ENCODE measurements at places on chromosomes 12 and 14.

GRCh38 chr14:39467889-39468524 is 35.8 kb upstream of the FBXO33 start:
- peak; percentile 24 for DNase-seq

DNA sequence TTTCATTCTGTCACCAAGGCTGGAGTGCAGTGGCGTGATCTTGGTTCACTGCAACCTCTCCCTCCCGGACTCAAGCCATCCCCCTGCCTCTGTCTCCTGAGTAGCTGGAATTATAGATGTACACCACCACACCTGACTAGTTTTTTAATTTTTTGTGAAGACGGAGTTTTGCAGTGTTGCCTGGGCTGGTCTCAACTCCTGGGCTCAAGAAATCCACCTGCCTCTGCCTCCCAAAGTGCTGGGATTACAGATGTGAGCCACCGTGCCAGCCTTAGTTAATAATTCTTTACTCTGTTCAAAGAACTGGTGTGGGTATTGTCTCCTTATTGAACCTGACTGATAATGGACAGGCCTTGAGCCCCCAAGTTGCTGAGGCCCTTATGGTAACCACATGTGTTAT is 10.4 kb upstream of the KRT7 start:
- DNase-seq: no peak

DNA sequence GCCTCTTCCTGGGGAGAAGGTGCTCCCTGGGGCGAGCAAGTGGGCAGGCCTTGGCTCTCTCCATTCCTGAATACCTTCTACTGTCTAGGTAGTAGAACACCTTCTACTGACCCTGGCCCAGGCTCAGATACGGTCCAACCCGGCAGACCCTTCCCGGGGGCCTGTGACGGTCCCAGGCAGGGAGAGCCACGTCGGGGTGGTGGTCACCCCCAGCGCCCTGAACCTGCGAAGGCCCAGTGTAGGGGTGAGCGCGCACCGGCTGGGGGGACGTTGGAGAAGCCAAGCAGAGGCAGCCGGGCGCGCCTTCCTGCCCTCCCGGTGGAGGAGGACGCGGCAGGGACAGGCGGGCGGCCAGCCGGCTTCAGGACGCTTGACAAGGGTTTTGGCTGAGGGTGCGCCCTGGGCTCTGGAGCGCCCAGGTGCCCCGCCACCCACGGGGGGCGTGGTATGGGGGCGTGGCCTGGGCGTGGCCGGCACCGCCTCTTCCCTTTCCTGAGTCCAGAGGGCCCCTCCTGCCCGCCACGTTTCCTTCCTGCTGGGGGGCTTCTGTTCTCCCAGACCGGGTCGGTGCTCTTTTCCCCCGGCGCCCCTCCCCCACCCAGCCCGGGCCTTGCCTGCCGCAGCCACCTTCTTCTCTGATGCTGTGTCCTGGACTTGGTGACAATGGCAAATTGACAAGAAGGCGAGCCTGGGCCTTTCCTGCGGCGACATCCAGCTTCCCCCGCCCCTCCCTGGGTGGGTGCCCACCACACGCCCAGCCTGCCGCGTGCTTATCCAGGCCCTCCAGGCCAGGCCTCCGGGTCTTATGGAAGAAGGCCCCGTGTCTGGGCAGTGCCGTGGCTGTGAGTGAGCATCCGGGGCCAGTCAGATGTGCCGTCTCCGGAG is 24.5 kb upstream of the PPP1R13B start:
- DNase-seq: peak; percentile 76

- no peak for DNase-seq
These were observed 93.4 kb upstream of the NCOR2 start for GRCh38 chr12:124660851-124661250.

DNA sequence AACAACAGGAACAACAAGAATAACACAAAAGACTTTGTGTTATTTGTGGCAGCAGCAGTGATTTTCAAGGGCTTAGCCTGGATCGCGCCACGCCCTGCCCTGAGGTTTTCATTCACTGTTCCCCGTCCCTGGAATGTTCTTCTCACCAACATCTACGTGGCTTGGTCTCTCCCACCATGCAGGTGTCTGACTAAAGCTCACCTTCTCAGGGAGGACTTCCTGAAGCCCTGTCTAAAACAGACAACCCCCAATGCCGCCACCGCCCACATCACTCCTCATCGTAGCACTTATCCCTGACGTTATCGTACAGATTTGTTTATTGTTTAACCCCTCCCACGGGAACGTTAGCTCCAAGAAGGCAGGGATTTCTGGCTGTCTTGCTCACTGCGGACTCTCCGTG is 40.4 kb downstream of the P2RX4 start:
- DNase-seq: no peak

DNA sequence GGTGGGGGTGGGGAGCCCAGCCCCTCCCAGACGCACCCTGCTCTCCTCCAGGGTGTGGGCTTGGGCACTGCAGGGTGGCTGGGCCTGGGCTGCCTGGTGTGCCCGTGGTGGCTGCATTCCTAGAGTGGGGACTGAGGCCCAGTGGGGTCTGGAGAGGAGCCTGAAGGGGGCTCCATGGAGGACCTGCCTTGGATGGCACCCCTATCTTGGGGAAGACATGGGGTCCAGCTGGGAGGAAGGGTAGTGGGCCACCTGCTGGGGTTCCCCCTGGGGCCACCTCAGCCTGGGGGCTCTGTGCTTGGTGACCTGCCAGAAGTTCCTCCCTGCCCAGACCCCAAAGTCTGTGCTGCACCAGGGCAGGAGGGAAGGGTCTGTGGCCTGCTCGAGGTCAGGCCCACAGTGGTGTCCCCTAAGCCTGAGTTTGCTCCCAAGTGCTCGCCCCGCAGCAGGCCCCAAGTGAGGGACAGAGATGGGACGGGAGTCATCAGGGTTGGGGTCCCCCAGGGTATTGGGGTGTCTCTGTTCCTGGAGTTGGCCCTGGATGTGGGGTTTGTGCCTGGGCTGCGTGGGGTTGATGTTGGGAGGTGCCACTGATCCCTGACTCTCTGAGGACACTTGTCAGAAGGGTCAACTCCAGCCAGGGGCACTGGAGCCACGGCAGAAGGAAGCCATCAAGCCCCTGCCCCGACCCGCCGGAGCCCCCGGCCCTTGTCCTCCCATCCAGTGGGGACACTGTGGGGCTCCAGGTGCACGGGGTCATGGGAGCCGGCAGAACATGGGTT is 382.9 kb downstream of the TMEM121 start:
- DNase-seq: no peak

- no peak for DNase-seq
These were observed 449.1 kb upstream of the SOX5 start for GRCh38 chr12:24398605-24399004.

GRCh38 chr14:22460461-22461195 is 128.4 kb downstream of the DAD1 start:
- DNase-seq: peak; percentile 39

DNA sequence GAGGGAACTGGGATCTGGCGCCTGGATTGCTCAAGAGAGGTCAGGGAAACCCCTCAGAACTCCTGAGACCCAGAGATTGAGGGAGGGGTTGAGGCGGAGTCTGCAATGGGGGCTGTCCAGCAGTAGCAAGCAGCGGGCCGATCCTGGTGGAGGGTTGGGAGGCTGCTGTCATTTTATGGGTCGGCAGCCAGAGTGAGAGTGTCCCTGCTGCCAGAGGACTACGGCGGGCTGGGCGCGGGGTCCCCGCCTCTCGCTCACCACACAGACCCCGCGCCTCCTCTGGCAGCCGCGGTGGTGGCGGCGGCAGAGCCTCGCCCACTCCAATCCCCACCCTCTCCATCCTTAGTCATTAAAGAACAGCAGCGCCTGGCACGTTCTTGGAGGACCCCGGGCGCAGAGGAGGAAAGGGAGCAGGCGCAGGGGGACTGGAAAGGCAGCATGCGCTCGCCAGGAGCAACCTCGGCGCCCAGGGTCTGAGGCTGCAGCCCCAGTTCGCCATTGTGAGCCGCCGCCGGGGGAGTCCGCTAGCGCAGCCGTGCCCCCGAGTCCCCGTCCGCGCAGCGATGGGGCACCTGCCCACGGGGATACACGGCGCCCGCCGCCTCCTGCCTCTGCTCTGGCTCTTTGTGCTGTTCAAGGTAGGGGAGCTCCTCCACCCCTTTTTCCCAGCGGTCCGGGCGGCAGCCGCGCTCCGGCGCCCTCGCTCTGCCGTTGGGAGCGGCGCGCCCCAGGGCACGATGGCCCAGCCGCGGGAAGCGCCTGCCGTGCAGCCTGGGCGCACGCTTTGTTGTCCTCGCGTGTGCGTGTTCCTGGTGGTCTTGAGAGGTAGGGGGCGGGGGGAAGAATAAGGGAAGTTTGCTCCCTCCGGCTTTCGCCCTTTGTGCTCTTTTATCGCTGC is at the start of gene PTPRO:
Gene PTPRO, plus strand, starts transcription at position 345 of the 898 bp plus-strand sequence.
- peak; percentile 5 for DNase-seq

GRCh38 chr12:109352184-109352583 is 4.5 kb downstream of the MYO1H start:
- DNase-seq: no peak

DNA sequence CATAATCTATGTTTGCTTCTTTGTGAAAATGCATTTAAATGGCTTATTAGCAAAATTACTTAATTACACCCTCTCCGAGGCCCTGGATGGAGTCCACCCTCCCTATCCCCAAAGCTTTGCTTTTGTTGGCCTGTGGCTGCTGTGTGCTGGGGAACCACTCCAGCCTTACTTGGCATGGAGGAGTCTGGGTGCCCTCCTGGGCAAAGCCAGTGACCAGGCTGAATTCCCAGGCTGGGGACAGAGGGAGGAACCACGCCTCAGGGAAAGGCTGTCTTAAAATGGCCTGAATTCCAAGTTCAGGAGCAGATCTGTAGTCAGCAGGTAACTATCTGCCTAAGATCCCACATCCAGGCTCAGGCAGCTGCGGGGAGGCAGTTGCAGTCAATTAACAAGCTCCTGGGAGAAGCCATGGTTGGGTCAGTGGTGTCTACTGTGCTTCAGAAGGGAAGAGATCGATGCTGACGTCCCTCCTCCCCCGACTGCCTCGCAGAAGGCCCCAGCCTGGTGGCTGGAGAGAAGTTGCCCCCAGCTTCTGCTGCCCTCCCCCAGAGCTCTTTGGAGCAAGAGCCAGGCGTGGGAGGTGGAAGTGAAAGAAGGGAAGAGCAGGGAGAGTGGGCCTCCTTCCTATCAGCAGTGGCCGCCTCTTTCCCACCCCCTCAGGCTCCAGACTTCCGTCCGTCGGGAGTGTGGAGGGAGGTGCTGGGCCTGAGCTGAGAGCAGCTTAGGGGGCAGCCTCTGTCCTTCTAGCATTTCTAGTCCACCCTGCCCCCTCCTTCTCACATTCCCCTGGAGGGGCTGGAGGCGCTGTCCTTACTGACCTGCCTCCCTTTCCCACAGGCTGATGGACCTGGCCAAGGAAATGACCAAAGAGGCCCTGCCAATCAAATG is 11.3 kb downstream of the VASH1 start:
- no peak for DNase-seq

DNA sequence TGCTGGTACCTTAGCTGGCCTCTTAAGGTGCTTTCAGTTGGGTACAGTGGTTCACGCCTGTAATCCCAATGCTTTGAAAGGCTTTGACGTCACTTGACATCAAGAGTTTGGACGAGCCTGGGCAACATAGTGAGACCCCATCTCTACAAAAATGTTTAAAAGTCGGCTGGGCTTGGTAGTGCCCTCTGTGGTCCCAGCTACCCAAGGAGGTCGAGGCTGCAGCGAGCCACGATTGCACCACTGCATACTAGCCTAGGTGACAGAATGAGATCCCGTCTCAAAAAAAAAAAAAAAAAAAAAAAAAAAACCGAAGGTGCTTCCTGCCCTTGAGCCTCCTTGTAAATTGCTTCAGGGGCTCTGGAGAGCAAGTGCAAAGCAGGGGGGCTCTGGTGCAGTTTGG is 50.0 kb downstream of the ACACB start:
- DNase-seq: no peak

DNA sequence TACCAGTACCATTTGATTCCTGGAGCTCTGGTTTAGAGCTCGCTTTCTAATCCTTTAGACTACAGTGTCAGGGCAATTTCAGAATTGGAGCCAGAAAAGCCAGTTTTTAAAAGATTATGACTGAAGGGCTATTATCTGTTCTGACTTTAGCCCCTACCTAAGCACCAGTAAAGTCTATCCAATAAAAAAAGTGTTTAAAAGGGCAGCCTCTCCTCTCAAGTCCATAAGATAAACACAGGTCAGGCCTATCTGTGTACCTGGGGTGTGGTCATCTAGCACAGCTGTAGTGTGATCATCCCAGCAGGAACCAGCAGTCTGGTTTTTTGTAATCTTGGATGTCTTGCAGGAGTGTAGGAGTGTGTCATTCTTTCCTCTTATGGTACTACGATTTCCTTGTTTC is 6.6 kb downstream of the APPL2 start:
- no peak for DNase-seq

DNA sequence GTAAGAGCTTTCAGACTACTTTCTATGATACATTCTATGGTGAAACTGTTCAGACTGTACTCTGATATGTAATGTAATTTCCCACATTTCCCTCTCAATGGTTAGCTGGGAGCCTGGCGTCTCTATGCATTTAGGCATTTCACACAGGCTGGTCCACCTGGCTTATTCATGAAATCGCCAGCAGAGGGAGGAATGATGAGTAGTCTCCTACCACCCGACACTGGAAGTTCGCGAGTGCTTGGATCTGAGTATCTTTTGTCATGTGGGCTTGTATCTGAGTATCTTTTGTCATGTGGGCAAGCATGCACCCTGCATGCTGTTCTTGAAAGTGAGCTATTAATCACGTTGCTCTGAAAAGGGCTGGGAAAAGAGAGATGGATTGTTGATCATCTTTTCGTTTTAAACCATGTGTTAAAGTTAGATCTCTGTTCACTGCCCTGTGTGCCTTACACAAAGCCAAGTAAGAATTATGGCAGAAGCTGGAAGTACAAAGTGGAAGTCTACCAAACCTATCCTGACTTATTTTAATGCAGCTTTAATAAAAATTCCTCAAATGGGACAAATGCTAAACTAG is 235.0 kb downstream of the ATP23 start:
- DNase-seq: no peak

GRCh38 chr12:64457032-64457431 is 5.1 kb downstream of the TBK1 start:
- DNase-seq: no peak

DNA sequence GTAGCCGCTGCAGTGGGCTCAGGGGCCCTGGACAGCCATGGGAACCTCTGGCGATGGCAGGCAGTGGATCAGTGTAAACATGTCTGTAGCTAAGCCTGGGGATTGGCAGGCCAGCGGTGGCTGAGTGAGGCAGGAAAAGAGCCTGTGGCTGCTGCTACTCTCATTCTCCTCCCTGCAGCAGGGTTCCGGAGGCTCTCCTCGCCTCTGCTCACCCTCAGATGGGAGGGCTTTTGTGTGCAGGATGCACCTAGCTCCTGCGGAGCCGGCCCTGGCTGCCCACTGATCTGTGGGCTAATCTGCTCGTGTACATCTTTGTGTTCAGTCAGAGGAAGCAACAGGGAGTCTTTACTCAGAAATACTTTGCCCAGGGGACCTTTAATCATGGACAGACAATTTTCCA is 59.5 kb downstream of the GALNT8 start:
- no peak for DNase-seq

DNA sequence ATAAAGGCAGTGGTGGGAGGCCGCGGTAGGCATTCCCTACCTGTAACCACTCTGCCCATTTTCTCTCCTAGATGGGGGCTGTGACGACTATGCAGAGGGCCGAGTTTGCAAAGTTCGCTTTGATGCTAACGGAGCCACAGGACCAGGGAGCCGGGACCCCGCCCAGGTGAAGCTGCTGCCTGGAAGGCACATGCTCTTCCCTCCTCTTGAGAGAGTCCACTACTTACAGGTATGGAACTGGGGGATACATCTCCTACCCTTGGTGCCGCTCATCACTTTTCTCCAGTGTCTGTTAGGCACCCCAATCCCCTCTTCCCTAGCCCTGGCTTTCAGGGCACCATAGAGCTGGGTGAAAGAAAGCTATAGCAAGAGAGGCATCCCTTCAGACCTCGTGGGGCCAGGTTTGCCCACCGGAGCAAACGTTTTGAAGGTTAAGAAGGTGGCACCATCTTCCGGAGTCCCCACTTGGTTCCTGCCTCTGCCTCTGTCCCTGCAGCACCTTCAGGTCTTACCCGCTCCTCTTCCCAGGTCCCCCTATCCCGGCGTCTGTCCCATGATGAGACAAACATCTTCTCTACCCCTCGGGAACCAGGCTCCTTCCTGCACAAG is 2.0 kb upstream of the P3H3 start:
- DNase-seq: no peak
